BE2C (cell line): ENCODE measurements at places on chromosomes 1 and 21.

DNA sequence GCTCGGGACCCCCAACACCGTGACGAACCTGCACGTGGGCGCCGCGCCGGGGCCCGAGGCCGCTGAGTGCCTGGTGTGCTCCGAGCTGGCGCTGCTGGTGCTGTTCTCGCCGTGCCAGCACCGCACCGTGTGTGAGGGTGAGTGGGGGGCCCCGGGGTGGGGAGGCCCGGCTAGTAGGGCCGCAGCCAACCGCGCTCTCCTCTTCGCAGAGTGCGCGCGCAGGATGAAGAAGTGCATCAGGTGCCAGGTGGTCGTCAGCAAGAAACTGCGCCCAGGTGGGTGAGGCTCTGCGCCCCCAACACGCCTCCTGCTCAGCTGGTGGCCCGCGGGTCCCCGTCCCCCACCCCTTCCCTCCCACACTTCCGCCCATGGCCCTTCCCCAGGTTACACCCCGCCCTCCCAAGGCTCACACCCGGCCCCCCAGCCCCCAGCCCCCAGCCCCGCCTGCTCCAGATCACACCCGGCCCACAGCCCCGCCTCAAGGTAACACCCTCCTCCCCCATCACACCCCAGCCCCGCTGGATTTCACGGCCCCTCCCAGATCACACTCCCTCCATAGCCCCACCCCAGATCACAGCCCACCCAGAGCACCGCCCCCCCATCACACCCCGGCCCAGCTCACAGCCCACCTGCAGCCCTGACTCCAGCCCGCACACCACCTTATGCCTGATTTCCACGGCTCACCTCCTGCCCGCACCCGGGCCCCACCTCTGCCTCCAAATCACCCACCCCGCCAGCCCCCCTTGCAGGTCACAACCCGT is 2.4 kb upstream of the MMP23B start:
- DNase-seq = peak; percentile 15

GRCh38 chr1:36807262-36807661 is 227.1 kb downstream of the GRIK3 start:
- peak; percentile 34 for DNase-seq

GRCh38 chr1:18174037-18174436 is 66.4 kb downstream of the IGSF21 start:
- DNase-seq = no peak

- DNase-seq = no peak
These were observed 12.6 kb upstream of the HMCN1 start for GRCh38 chr1:185721553-185721952.

DNA sequence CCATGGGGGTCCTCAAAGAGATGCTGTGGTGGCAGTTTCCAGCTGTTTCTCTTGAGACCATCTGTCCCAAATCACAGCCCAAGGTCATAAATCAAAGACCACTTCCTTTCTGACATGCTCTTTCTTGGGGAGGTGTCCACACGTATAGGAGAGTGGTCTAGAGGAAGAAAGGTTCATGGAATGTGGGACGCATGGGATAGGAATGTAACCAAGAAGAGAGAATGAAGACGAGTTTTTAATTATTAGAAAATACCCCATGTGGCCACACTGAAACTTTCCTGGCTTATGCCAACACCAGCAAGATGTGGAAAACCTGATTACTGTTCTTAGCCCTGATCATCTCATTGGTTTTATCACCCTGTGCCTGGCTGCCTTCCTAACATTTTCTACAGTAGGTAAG is 124.2 kb upstream of the IFFO2 start:
- DNase-seq = no peak

GRCh38 chr1:36178471-36179219 is 22.7 kb downstream of the MAP7D1 start:
- DNase-seq = no peak
